ENCODE measurements at places on chromosomes 11 and 22.

DNA sequence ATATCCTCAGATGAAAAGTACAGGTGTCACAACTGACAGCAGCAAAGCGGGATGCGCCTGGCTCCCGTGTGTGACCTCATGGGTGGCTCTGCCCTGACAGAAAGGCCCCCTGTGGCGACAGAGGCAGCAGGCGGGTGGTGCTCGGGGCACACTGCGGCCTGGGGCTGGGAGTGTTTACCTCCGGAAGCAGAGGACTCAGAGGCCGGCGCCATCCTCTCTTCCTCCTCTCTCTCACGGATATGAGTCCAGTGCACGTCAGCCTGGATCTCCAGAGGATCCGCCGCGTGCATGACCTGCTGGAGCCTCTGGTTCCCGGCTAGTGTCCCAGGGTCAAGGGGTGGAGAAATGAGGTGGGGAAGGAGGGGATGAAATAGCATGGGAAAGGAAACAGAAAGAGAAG lies 53.2 kb upstream of the BID start:
- DNase-seq: no peak

GRCh38 chr11:79506734-79507344 lies 66.0 kb upstream of the TENM4 start:
- no peak for DNase-seq

DNA sequence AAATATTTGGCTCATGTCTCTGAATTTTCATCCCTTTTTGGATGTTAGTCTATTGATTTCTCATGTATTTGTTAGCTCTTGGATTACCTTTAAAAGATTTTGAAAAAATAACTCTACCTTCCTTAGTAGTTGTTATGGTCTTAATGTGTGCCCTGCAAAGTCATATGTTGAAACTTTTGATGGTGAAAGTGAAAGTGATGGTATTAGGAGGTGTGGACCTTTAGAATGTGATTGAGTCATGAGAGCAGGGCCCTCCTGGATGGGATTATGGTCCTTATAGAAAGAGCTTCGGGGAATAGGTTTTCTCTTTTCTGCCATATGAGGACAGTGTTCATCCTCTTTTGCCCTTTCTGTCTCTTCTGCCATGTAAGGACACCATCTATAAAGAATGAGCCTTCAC lies 33.6 kb upstream of the MPPED2 start:
- no peak for DNase-seq

GRCh38 chr11:13761716-13762115 lies 93.2 kb downstream of the FAR1 start:
- no peak for DNase-seq

GRCh38 chr11:60345489-60345888 lies 18.4 kb downstream of the MS4A6E start:
- no peak for DNase-seq

GRCh38 chr22:37617431-37617830 lies 8.8 kb downstream of the GGA1 start:
- DNase-seq: no peak

- no peak for DNase-seq
Measured at GRCh38 chr22:25726241-25726640, 15.7 kb upstream of the MYO18B start.

- no peak for DNase-seq
Measured at GRCh38 chr22:24831687-24832086, 25.7 kb downstream of the SGSM1 start.

- DNase-seq: no peak
Measured at GRCh38 chr11:72102162-72102561, 935 bp downstream of the LAMTOR1 start.

- no peak for DNase-seq
Measured at GRCh38 chr11:15651816-15652215, 537.1 kb downstream of the INSC start.

DNA sequence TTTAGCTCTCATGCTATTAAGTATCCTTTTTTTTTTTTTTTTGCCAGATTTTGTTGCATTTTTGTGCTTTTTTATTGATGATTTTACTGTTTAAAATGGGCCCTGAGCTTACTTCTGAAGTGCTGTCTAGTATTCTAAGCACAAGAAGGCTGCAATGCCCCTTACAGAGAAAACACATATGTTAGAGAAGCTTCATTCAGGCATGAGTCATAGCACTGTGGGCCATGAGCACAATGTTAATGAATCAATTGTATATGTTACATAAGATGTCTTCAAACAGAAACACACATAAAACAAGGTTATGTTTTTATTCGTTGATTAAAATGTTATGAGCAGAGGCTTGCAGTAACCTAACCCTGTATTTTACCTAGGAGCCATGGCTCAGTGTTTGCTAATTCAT lies 117.8 kb upstream of the C11orf87 start:
- no peak for DNase-seq

DNA sequence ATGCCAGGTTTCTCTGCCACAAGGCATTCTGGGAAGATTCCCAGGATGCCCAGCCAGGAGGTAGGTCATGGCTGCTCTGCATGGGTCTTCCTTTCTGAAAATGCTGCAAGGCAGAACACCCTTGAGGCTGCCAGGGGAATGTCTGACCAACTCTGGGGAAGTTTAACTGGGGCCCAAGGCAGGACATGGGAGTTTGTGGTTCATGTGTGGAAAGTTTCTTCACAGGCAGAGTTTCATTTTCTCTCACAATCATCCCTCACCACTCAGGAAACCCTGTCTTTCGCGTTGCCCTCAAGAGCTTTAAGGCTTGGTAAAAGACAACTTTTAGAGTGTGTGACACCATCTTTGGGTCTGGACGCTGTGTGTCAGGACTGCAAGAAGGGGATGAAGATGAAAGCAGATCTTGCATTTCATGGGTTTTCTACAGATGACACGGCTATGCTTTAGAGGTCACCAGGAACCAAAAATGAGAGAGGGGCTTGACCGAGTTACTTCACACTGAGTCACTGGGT lies 133.5 kb downstream of the CD44 start:
- peak; percentile 28 for DNase-seq

DNA sequence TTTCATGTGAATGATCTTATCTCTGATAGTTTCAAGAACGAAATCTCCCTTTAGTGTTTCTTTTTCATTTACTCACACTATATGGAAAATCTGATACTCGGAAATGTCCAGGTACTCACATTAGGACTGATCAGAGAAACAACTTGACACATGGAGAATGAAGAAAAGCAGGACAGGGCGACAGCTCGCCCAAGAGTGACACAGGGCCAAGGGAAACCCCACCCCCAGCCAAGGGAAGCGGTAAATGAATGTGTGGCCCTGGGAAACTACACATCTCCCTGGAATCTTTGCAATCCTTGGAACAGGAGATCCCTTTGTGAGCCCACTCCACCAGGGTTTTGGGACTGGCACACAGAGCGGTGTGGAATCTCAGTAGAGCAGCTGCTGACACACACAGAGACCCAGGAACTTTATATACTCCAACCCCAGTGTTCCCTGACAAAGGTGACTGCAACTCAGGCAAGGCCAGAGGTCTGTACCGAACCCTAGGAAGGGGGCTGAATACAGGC lies 303.7 kb upstream of the ARHGAP42 start:
- no peak for DNase-seq

DNA sequence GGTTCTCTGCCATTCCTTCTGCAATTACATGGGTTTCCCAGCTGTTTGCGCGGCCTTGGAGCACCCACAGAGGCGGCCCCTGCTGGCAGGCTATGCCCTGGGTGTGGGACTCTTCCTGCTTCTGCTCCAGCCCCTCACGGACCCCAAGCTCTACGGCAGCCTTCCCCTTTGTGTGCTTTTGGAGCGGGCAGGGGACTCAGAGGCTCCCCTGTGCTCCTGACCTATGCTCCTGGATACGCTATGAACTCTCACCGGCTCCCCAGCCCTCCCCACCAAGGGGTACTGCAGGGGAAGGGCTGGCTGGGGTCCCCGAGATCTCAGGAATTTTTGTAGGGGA lies 2.6 kb downstream of the RCE1 start:
- DNase-seq: no peak
